ENCODE measurements at places on chromosomes 5 and 9.

GRCh38 chr5:93588352-93589151 is 5.5 kb downstream of the NR2F1 start:
- no peak for DNase-seq

GRCh38 chr9:89928106-89928505 is 323.3 kb downstream of the GADD45G start:
- no peak for DNase-seq

- no peak for DNase-seq
Observed at GRCh38 chr5:163658702-163659567, 153.5 kb downstream of the MAT2B start.

GRCh38 chr9:34508951-34509350 is 13.8 kb downstream of the ENHO start:
- no peak for DNase-seq

DNA sequence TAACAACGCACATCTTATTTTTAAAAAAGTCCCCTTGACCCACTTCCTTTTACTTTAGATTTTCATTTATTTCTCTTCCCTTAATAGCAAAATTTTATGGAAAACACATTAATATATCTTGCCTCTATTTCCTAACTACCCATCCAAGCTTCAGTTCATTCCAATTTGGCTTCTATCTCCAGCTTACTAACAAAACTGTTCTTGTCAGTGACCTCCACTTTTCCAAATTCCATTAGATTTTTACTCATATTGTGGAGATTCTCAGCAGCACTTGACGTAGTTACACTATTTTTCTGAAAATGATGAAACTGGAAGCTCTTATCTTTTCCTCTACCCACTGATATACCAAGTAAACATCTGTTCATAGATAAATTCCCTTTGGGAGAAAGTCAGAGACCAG is 46.5 kb upstream of the ADAMTS19 start:
- DNase-seq: no peak

GRCh38 chr9:137454145-137454596 is 5.0 kb downstream of the NSMF start:
- peak; percentile 68 for DNase-seq

GRCh38 chr5:146640285-146640896 is 124.4 kb upstream of the GPR151 start:
- no peak for DNase-seq

GRCh38 chr9:125634040-125634717 is 72.8 kb downstream of the MAPKAP1 start:
- no peak for DNase-seq

DNA sequence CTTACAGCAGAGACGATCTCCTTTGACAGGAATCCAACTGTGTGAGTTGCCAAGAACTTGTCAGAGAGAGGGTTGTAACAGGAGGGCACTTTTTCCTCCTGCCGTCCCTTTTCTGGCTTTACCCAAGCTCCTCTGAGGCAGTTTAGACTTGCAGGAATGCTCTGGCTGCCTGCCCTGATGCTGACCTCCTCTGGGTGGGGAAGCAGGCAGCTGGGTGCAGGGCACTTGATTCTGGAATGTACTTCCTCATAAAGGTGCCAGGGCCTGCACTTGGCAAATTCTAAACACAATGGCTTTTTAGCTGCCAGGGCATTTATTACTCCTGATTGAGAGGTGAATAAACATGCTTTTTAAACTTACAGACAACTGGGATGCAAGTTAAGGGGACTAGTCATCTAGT is 190.4 kb downstream of the EPB41L4A start:
- no peak for DNase-seq

GRCh38 chr5:158026304-158027031 is 167.5 kb upstream of the CLINT1 start:
- DNase-seq: no peak

- DNase-seq: no peak
Observed at GRCh38 chr5:163815240-163815791, 309.9 kb downstream of the MAT2B start.

Data from right forelimb (tissue), 1 donor.